Tibial nerve (tissue), 4 donors: ENCODE measurements at places on chromosomes 1 and 21.

DNA sequence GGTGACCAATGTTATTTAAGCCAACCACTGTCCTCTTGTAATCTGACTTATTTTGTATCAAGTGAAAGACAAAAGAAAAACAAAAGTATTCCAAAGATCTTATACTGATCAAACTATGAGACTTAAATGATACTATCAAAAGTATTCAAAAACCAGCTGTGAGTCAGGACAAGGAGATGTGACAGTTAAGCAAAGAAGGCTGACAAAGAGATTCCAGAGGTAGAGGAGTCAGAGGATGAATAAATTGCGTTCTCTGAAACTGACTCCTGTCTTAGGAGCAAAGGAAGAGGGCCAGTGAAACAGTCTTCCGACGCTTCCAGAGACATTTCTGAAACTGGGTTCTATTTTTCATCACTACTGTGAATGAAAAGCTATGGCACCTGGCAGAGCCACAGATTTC, 20.9 kb downstream of the TMEM50B start:
- DNase-seq: no peak

DNA sequence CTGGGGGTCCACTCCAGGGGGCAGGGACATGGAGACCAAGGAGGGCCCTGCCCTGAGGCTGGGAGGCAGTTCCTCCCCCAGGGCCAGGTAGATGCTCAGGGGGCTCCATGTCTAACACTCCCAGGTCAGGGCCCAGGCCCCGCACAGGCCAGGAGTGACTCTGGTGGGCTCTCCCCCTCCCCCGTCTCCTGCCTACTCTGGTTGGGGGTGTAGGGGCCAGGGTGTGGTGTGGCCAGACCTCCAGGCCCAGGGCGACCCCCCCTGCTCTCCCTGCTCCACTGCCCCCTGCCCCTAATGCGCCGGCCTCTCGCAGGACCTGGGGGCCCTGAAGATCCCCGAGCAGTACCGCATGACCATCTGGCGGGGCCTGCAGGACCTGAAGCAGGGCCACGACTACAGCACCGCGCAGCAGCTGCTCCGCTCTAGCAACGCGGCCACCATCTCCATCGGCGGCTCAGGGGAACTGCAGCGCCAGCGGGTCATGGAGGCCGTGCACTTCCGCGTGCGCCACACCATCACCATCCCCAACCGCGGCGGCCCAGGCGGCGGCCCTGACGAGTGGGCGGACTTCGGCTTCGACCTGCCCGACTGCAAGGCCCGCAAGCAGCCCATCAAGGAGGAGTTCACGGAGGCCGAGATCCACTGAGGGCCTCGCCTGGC, 19.7 kb upstream of the CCDC27 start:
- DNase-seq: no peak

DNA sequence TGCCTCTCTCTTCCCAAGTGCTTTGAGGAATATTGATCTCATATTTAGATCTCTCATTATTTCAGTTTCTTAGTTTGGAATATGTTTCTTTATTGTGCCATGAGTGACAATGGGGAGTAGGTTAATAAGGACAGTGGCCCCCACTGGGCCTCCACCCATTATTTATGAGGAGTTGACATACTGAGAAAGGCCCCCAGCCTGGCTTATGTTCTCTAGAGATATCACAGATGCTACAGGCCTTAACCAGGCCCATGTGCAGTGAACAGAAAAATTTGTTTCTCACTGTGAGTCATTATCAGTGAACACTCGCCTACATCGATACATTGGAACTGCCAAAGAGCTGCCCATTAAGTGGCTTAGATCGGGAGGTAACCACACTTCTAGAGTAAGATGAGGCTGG, 35.7 kb upstream of the SYT6 start:
- DNase-seq: no peak

DNA sequence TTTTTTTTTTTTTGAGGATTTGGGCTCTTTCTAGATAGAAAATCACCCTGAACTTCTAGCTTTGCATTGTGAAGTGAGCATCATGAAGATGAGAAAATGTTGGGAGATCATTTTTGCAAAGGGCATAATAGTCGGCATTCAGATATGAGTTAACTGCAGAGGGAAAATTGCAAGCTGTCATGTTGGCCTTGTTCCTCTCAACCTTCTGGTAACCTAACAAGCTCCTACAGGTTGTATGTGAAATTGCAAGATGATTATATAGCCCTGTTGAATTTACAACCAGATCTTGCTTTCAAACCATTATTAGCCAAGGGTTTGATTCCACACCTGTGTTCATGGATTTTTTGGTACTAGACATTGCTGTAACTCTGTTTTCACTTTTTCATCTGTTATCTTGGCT, 2.2 kb downstream of the ELOA start:
- no peak for DNase-seq

DNA sequence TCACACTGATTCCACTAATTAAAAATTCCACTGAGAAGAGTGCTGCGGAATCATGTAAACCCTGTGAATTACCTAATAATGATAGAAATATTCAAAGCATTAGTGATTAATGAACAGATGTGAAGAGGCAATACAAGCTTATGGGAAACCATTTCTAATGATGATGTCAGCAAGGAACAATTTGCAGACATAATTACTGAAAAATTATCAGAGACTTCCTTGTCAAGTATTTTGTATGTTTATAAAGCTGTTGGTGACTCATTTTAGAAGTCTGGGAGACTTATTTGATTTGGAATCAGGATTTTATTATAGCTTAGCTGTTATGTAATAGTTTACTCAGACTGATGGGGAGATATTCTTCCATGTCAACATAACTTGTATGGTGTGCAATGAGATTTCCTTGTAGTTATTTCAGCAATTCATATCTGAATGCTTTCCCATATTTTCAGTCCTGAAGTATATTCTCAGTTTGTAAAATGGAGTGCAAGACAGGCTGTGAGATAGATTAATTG, 135.5 kb downstream of the TGFB2 start:
- DNase-seq: no peak

DNA sequence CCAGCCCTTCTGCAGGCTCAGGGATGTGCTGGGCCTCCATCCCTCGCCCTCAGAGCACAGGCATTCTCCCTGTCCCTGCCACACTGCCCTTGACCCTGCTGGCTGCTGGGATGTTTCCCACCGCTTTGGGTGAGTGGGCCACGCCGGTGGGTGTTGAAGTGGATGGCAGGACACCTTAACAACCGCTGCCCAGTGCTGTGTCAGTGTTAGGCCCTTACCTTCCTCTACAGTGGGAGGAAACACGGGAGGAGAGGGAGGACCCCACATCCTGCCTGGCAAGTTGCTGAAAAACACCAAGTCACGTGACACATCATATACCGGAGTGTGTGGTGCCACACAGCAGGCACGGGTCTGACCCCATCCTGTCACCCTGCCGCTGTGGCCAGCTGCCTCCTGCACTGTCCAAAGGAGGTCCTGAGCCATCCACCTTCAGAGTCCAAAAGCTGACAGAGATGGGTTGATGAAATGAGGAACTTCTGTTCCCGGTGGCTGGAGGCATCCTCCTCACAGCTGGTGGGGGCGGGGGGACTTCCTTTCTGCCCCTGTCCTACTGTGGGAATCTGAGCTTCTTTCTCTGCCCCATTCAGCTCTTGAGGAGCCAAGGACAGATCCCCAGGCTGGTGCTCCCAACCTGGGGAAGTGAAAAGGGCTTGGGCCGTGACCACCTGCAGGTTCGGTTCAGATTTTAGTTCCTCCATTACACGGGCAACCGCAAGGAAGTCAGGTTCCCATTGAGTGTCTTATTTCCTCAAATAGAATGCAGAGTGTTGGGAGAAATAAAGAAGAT, 3.2 kb upstream of the THEMIS2 start:
- no peak for DNase-seq

DNA sequence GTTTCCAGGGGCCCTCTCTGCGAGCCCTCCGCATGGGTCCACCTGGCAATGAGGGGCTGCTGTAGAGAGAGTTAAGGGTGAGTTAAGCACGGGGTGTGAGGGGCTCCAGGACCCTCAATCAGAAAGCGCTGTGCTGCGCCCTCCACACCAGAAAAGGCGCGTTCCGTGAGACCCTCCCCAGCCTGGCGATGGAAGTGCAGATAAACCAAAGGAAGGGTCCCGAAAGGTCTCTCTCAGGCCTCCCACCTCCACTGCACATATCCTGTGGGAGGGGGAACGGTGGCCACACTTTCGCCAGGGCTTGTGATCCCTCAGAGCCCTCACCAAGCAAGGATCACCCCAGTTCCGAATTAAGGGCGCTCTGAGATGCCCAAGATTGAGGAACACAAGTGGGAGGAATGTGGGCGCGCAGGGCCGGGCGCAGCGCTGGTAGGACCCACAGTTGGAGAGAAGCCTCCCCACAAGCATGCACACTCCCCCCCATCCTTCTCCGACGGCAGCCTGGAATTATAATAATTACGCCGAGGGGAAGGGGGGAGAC, 1.1 kb downstream of the WNT3A start:
- no peak for DNase-seq

- DNase-seq: no peak
These were observed 214.4 kb downstream of the NRIP1 start for GRCh38 chr21:14850394-14850793.

DNA sequence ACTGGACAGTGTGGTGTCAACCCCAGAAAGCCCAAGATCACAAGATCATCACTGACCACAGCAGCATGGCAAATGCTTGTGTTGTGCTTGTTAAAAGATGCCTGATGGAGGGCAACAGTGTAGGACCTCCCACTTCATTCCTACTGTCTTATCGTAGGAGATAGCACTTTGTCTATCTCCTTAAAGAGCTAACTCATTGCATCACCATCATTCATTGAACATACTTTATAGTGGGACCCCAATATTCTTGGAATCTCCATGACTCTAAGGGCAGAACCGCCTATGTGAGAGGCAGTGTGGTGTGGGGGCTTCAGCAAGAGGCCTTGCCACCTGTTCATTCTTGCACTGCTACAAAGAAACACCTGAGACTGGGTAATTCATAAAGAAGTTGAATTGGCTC, 5.0 kb upstream of the SH2D1B start:
- no peak for DNase-seq

DNA sequence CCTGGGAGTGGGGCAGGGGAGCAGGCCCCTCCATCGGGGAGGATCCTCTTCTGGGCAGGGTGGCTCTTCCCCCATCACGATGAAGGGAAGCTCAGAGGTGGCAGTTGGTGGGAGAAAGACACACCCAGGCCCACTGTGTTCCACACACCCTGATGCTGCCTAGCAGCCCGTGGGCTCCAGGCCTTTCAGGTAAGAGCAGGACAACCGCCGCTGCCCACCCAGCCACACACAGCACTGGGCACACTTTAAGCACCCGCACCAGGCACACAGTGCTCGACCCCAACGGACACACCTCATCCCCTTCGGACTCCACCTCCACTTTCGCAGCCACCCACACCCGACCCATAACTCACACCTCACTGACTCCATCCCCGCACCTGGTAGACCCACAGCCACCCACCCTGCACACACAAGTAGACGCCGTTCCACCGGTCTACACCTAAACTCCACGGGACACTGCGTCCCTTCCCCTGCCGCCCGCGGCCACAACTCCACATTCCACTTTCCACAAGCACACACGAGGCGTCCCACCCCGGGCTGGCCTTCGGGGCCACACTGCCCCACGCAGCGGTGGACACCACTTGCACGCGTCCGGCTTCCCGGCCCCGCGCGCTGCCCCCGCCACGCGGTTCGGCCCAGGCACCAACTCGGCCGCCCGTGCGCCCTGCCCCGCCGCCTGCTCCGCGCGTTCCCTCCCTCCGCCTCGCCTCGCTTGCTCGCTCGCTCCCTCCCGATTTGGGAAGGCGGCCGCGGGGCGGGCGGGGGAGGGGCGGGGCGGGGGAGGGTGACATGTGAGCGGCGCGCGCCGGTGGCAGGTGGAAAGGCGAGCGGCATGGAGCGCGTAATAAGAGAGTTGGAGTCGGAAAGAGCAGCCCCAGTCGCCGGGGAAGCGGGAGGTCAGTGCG, at the start of gene KCNQ4:
Gene KCNQ4, plus strand, starts transcription at position 787 of the 905 bp plus-strand sequence. CDS start 307 bp downstream, outside the sequence.
- DNase-seq: no peak

DNA sequence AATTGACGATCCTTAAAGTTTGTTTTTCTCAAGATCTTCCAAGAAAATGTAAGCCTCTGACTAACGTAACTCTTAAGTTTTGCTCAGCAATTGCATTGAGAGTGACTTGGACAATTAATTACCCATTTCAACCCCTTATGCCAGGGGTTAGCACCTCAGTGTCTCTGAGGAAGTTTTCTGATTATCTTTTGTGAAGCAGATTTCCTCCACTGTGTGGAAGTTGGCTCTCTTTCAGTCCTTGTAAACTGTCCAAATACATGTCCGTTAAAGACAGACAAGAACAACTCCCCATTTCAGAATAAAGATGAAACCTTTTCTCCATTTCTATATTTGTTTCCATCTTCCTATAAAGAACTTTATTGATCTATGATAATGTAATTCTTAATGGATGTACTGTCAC, 296.4 kb upstream of the FMN2 start:
- DNase-seq: no peak

GRCh38 chr1:93459126-93459525, 11.2 kb downstream of the FNBP1L start:
- no peak for DNase-seq

GRCh38 chr1:27531959-27532685, 42.2 kb upstream of the WASF2 start:
- no peak for DNase-seq

GRCh38 chr1:234368320-234369032, 4.8 kb upstream of the COA6 start:
- no peak for DNase-seq

- no peak for DNase-seq
These were observed 1058.0 kb upstream of the ADGRL4 start for GRCh38 chr1:80064524-80064923.

DNA sequence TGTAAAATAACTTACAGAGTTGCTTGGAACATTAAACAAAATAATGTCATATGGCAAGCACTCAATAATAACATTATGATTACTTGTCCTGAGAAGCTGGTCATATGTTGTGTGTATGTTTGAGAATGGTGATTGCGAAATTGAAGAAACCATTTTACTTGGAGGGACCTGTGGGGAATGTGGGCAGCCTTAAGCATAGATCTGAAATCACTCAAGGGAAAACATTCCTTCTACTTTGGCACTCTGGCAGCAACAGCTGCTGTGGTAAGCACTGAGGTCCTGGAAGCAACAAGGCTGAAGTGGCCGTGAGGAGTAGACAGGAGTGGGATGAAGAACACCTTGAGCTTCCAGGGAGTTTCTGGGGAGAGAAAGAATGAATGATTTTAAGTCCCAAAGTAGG, 165.4 kb upstream of the ADAMTS5 start:
- DNase-seq: no peak

- DNase-seq: no peak
These were observed 36.7 kb upstream of the APOBEC4 start for GRCh38 chr1:183689762-183690204.

GRCh38 chr1:224082146-224082545, 31.8 kb upstream of the FBXO28 start:
- no peak for DNase-seq
